ENCODE measurements at places on chromosomes 4 and X.

DNA sequence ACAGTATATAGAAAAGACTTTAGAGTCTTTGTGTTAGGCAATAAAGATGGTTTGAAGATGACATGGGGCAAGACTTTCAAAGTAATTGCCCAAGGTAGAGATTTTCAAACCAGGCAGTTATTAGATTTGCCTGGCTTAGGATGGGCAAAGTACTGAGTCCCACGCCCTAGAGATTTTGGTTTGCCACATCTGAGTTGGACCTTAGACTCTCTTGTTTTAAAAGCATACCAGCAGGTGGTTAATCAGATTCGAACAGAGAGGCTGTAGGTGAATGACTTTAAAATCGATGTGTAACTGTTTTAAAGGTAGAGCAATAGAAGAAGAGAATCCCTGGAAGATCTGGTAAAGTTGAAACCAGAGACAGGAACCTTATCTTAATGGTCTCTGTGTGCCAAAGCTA is 121.5 kb downstream of the RAPGEF2 start:
- DNase-seq: no peak

DNA sequence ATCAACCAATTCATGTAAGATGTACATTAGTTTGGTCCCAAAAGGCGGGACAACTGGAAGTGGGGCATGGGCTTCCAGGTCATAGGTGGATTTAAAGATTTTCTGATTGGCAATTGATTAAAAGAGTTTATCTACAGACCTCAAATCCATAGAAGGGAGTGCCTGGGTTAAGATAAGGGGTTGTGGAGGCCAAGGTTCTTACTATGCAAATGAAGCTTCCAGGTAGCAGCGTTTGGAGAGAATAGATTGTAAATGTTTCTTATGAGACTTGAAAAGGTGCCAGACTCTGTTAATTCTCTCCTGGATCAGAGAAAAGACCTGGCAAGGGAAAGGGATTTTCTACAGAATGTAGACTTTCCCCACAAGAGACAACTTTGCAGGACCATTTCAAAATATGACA is 2.4 kb downstream of the MGST2 start:
- no peak for DNase-seq

DNA sequence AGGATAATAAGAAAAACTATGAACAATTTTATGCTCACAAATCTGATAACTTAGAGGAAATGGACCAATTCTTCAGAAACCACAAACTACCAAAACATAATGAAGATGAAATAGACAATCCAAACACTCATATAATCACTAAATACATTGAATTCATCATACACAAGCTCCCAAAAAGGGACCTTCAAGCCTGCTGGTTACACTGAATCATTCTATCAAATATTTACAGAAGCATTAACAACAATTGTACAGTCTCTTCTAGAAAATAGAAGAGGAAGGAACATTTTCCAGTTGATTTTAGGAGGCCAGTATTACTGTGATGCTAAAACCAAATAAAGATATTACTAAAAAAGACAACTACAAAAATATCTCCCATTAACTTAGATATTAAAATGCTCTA is 88.3 kb downstream of the IL15 start:
- no peak for DNase-seq

GRCh38 chr4:48899950-48900349 is 6.6 kb downstream of the OCIAD2 start:
- DNase-seq: no peak

GRCh38 chrX:110703641-110704040 is 92.0 kb downstream of the CHRDL1 start:
- DNase-seq: no peak

- no peak for DNase-seq
Observed at GRCh38 chr4:176805155-176805554, 12.4 kb upstream of the VEGFC start.

- no peak for DNase-seq
Observed at GRCh38 chrX:34299451-34299967, 167.4 kb upstream of the FAM47A start.

DNA sequence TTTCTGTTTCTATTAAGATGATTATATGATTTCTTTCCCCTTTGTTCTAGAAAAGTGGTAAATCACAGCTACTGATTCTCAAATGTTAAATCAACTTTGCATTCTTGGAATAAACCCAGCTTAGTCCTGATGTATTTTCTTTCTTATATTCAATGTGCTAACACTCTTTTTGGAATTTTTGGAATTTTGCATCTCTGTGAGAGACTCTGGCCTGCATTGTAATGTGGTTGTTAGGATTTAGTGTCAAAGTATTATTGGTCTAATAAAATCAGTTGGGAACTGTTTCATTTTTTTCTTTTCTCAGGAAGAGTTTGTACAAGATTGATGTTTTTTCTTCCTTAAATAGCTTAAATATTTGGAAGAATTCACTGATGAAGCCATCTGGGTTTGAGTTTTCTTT is 109.6 kb downstream of the KIT start:
- DNase-seq: no peak

- DNase-seq: no peak
Observed at GRCh38 chr4:114464726-114465272, 133.8 kb upstream of the UGT8 start.

GRCh38 chrX:134810211-134810610 is 151.9 kb upstream of the PLAC1 start:
- DNase-seq: no peak

DNA sequence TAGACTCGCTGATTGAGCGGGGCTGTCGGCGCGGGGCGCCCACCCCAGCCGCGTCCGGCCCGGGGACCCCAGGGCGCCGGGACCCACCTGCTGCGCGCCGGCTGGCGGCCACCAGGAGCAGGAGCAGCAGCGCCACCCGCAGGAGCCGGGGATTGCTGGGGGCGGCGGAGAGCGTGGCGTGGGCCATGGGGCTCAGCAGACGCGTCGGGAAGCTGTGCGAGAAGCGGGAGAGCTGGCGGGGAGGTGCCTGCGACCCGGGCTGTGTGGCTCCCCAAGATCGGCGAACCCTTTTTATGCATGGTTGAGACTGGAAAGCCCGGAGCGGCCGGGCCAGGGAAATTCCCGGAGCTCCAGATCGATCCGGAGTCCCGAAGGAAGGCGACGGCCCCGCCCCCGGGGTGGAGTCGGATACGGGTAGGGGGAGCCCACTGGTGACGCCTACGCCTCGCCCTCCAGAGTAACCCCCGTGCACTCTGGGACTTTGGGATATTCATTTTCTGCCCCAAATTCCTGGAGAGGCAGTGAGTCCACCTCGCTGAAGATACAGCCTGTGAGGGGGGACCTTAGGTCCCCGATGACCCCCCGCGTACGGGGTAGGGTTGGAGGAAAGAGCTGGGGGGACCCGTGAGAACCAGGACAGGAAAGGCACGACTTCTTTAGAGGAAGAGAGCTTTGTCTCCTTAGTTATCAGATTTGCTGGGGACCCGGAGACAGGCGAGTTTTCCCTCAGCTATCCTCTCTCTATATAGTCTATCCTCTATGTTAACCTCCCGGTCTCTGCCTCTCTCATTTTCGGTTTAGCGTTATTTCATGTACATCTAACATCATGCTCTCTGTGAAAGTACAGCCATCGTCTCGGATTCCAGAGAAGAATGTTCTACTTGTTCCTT is at the start of gene CXCL3:
TSS of gene CXCL3 (minus strand) at position 265 of the 890 bp plus-strand sequence. CDS start at position 187, 78 bp downstream.
- DNase-seq: peak; percentile 11

- no peak for DNase-seq
Observed at GRCh38 chr4:93319041-93319440, 509.5 kb upstream of the ATOH1 start.

GRCh38 chr4:88690355-88690754 is 7.3 kb downstream of the NAP1L5 start:
- DNase-seq: no peak

GRCh38 chr4:107155366-107155765 is 119.3 kb upstream of the DKK2 start:
- DNase-seq: no peak

DNA sequence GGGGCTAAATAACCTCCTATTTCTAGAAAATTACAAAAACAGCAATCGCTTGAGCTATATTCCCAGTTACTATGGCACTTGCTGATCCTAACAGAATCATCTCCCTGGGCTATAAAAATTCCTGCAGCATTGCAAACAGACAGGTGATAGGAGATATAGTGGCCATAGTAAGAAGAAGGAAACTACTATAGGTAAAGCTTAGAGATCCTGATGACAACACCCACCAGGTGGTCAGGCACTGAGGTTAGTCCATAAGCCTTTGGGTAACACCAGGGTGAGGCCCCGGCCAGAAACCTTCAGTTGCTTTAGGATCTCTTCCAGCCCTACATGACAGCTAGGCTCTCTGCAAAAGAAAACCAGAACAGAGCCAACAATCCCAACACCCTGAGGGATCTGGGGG is 197.9 kb upstream of the PPP1R2C start:
- DNase-seq: no peak

DNA sequence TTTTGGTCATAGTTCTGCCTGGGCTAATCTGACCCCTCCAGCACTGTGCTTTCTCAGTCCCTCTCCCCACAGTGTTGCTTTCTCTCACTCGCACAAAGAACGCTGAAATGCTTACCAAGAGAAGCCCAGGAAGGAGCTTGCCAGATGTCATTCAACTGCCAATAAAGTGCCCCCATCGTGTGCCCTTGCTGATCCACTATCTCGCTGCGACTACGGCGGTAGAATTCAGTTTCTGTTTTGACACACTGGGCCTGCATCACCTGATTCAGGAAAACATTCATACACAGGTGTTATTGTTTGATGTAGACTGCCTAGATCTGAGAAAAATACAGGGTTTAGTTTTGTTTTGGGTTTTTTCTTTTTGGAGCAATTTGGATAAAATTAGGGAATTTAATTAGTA is 121.2 kb downstream of the MANBA start:
- DNase-seq: no peak

DNA sequence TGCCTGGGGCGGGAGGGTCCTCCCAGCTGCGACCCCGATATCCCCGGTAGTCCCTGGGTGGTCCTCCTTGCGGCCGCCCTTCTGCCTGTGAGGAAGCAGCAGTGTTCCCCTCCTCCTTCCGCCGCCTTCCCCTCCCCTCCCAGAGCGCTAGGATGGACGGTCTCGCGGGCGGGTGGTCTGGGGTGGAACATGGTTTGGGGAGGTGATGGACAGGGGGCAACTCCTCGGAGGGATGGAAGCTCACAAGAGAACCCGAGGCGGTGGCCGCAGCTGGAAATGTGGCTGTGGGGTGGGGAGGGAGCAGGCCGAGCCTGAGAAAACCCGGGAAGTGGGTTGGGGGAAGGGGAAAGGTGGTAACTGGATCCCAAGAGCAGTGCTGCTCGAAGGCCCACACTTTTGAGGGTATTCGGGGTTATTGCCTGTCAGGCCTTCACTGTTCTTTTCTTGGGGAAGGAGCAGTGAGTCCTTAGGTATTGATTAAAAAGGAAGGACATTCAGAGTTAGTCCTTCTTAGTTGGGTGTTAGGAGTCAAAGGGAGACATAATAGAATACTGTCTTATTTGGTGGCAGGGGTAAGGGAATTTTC is 581 bp downstream of the UBE2K start:
- peak; percentile 49 for DNase-seq

DNA sequence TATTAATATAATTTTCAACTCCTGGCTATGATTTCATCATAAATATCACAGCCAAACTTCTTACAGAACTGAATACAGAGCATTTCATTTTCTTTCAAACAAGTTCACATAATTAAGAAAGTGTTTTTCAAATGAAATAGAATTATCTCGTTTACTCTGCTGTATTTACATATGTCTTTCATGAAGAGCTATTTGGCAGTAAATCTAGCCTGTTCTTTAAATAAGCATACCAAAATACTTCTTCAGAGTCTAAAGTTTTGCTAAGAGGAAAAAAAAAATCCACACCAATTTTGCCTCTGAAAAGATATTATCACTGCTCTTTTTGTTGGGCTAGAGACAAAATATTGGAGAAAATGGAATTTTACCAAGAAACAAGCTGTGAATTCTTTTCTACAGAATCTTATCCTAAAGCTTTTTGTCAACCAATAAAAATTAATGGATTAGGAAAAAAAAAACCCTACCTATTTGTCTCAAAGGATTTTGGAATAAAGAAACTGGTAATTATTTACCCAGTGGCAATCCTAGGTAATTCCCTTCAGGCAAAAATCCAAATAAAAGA is 287.9 kb upstream of the NR3C2 start:
- DNase-seq: no peak

- DNase-seq: no peak
Observed at GRCh38 chrX:110914281-110914680, 118.7 kb upstream of the CHRDL1 start.

GRCh38 chr4:16993956-16994840 is 95.8 kb upstream of the LDB2 start:
- no peak for DNase-seq

DNA sequence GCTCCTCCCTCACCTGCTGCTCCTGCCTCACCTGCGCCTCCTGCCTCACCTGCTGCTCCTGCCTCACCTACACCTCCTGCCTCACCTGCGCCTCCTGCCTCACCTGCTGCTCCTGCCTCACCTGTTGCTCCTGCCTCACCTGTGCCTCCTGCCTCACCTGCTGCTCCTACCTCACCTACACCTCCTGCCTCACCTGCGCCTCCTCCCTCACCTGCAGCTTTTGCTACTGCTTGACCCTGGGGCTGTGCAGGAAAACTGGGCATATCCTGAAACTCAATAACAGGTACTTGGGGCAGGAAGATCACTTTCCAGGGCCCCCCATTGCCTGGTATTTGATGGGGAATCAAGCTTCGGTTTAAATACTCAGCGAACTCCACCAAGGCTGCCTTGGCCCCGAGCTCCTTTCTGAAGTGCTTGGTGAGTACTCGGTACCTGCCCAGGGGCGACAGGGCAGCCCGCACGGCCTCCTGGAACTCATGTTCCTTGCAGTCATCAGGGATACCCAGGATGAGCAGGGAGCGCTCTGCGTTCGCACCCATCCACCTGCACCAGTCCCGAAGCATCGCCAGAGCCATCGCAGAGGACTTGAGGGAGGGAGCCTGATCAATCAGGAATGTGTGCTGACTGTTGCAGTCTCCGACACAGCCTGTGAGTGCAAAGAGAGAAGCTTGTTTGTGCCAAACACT is 2.7 kb downstream of the PNMA6E start:
- no peak for DNase-seq

- no peak for DNase-seq
Observed at GRCh38 chrX:2717312-2717711, 26.2 kb downstream of the CD99 start.

GRCh38 chr4:88728146-88728545 is 30.5 kb upstream of the NAP1L5 start:
- no peak for DNase-seq

DNA sequence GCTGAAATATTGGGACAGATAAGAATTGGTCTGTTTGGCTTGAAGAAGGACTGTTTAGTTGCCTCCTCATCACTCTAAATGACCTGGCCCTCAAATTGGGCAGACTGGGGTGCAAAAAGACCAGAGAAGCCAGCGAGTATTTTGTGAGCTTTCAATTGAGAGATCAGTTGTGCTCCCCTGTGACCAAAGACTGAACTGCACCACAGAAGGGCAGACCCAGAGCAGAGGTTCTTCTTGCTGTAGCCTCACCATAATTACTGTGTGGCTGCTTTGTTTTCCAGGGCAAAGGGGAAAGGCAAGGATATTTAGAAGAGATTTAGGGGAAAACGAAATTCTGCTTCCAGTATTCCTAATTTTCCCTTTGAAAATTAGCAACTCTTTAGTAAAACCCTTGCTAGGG is 104.0 kb upstream of the MBNL3 start:
- no peak for DNase-seq

DNA sequence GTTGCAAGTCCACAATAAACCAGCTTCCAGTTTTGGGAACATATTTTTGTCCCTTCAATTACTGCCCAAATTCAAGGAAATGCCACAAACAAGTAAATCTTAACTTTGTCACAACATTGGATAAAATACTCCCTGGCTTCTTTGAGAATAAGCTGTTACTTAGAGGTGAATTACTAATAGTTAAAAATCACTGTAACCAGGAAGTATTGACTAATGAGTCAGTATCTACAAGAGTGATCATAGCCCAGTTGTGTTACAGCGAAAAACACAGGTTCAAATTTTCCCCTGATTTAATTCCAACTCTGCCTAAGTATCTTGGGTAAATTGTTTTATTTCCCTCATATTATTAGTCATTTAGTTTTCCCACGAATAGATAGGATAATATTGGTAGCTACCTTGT is 291.2 kb upstream of the PPARGC1A start:
- DNase-seq: no peak
